ENCODE measurements at places on chromosomes 1 and 21. TPM values are rescaled to one million over a fixed set of nuclear protein-coding genes. Genes with fewer than 3 reads are reported as not detected.

RGS1 gene
- polyA plus RNA-seq, result 11.9 TPM

CR1L gene
- polyA plus RNA-seq, result not detected

FLAD1 gene
- polyA plus RNA-seq, result 20.6 TPM

SYPL2 gene
- polyA plus RNA-seq, result 289 TPM
